Activated CD8-positive, alpha-beta memory T cell treated with anti-CD3 and anti-CD28 coated beads, Interleukin-2, amount 10 ng/mL, durations not matched to agents 7 days and 5 days (primary cell): ENCODE measurements at places on chromosomes 1 and 21. TPM values are rescaled to one million over a fixed set of nuclear protein-coding genes. Genes with fewer than 3 reads are reported as not detected.

The KRTAP19-3 gene
- not detected for total RNA-seq

The PLA2G2C gene
- total RNA-seq = not detected

The DNASE2B gene
- total RNA-seq = not detected

The GPR25 gene
- total RNA-seq = not detected

The IFI44L gene
- 158 TPM for total RNA-seq

The SPRR3 gene
- total RNA-seq = not detected

The S100A7A gene
- total RNA-seq = not detected

The GUCA2B gene
- total RNA-seq = not detected

The OR10J5 gene
- not detected for total RNA-seq

The SWT1 gene
- 2.2 TPM for total RNA-seq

The NLRP3 gene
- total RNA-seq = 0.44 TPM

The FBLIM1 gene
- not detected for total RNA-seq

The TUFT1 gene
- total RNA-seq = 2.5 TPM

The FCRL4 gene
- not detected for total RNA-seq

The OR6N1 gene
- total RNA-seq = not detected

The APCS gene
- not detected for total RNA-seq

The ADAMTS5 gene
- total RNA-seq = not detected

The TACSTD2 gene
- total RNA-seq = not detected

The AHCYL1 gene
- 67.6 TPM for total RNA-seq

The TMPRSS2 gene
- total RNA-seq = not detected

The FMO5 gene
- 0.66 TPM for total RNA-seq

The DR1 gene
- 106 TPM for total RNA-seq

The TTF2 gene
- 157 TPM for total RNA-seq

The SELENBP1 gene
- not detected for total RNA-seq

The KRTAP10-10 gene
- total RNA-seq = not detected

The CAMK1G gene
- not detected for total RNA-seq

The SPRR2B gene
- total RNA-seq = not detected

The PYHIN1 gene
- 57.8 TPM for total RNA-seq
